Left hindlimb (tissue), 1 donor: ENCODE measurements at places on chromosomes 1 and 21.

GRCh38 chr1:179447489-179447888, 81.7 kb downstream of the AXDND1 start:
- no peak for DNase-seq

DNA sequence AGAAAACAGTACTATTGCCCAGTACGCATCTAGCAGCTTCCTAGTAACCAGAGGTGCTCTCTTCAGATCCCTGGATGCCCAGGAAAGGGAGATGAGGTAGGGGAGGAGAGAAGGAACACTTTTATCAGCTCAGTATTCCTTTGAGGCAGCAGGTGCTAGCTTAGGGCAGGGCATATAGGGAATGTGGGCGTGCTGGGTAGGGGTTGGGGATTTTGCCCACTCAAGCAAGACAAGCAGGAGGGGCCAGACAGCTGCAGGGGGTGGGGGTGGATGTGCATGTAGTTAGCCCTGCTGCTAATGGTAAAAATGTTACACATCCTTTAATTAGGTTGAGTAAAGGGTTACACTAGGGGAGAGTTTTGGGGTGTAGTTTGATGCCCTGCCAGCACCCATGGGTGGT, 18.1 kb upstream of the AVPR1B start:
- DNase-seq = no peak

GRCh38 chr1:34742667-34743270, 12.1 kb upstream of the GJB5 start:
- peak; percentile 67 for DNase-seq

DNA sequence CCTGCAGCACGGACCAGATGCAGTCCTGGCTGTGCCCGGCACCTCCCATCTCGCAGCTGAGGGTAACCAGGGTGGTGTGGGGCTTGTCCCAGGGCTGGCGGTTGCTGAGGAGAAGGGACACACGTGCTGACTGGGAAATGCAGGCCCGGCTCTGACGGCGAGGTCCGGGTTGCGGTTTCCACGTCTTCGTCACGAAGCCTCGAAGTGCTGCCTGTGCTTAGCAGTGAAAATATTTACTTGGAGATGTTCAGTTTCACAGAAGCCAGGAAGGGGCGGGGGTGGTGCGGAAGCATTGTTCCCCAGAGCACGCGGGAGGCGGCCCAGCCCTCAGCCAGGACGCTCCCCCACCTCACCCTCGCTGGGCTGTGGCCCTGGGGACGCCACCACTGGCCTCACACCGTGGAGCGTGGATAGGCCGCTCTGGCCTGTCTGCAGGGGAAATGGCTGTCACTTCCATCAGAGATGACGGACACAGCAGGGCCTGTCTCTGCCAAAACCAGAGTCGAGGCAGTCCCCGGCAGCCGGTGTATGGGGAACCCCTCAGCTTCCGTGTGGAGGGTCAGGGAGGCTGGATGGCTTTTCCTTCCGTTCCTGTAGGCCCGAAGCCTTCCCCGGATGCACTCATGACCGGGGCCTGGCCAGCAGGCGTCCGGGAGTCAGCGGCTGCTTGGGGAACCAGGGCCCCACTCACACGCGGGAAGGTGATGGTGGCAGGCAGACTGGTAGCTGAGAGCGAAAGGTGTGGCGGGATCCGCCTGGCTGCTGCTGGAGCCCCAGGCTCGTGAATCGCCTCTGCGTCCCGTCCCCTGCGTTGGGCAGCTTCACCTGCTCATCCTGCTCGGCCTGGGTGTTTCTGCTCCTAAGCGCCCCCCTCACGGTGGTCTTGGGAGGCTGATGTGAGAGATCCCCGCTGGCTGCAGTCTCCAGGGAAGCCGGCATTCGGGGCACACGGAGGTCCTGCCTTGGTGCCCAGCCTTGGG, 14.7 kb upstream of the POFUT2 start:
- DNase-seq = peak; percentile 87

- DNase-seq = peak; percentile 50
These were observed 17.4 kb downstream of the TIAM1 start for GRCh38 chr21:31326522-31327242.

- DNase-seq = no peak
These were observed 91.5 kb upstream of the ESRRG start for GRCh38 chr1:216814576-216815259.

- DNase-seq = no peak
These were observed 298.3 kb downstream of the MATN1 start for GRCh38 chr1:30425046-30425445.

GRCh38 chr21:41875086-41875485, 4.1 kb downstream of the PRDM15 start:
- no peak for DNase-seq

DNA sequence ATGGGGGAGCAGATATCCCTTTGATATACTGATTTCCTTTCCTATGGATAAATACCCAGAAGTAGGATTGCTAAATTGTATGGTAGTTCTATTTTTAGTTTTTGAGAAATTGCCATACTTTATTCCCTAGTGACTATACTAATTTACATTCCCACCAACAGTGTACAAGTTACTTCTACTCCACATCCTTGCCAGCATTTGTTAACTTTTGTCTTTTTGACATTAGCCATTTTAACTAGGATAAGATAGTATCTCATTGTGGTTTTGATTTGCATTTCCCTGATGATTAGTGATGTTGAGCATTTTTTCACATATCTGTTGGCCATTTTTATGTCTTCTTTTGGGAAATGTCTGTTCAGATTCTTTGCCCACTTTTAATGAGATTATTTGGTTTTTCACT, 620.6 kb upstream of the CAMK1G start:
- no peak for DNase-seq

DNA sequence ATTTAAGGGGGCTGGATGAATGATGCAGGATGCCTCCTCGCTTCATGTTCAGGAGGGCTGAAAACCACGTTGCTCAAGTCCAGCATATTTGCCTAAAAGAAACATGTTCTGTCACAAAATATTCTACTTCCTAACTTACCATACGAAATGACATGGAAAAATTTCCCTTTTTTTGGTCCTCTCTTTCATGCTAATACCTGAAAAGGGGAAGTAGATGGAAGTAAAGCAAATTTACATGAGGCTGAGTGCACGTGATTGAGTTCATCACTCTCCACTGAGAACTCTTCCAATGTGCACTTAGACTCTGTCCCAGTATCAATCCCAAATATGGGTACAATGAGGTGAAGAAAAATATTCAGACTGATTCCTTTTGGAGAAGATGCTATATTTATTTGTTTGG, 23.0 kb downstream of the XCL2 start:
- no peak for DNase-seq

- no peak for DNase-seq
These were observed 32.2 kb upstream of the FCRL3 start for GRCh38 chr1:157732755-157733154.

DNA sequence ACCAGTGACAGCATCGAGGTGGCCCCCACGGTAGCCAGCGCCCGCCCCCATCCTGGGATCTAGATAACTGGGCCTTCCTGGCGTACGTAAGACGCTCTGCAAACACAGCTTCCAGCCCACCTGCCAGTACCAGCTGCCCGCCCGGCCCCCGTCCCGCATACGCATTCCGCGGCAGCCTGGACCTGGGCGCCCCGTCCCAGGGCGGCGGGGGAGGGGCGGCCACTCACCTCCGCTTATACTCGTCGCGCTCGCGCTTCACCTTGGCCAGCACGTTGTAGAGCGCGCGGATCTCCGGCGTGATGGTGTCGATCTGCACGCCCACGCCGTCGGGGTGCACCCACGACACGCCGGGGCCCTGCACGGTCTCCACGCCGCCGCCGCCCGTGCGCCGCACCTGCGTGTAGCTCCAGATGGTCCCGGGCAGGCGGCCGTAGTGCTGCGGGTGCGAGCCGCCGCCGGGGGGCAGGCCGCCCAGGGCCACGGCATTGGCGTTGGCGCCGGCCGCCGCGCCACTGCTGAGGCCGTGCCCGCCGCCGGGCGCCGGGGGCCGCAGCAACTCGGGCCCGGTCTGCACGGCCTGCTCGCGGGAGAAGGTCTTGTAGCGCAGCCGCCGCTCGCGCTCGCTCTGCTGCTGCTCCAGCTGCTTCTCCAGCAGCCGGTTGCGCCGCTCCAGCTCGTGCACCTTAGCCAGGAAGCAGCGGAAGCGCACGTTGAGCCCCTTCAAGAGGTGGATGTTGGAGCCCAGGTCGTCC, 859 bp downstream of the IFFO2 start:
- DNase-seq = no peak

DNA sequence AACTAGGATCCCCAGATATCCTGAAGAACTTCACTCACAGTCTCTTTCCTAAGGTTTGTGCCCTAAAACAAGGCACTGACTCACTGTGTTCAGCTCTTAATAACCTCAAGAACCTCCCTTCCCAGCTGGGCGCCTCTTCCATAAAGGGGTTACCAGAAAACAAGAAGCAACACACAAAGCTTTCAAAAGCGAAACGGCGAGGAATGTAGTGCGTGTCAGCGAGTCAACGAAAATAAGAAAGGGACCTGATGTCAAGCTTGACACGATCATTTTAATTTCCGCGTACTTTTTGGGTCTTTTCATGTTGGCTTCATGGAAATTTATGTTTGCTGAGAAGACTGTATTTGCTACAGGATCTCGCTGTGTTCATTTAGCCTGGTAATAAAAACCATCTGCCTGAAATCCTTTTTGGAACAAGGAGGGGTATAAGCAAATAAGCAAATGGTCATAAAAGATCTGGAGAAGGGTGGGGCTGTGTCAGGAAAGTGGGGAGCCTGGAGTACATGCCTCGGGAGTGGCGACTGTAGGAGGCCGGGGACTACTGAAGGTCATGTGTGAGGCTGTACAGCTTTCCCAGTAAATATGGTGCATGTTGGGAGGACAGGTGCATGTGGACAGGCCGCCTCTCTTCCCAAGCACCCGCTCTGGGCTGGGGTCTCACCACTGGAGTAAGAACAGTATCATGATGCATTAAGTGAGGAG, 11.4 kb upstream of the CLDN14 start:
- DNase-seq = no peak

DNA sequence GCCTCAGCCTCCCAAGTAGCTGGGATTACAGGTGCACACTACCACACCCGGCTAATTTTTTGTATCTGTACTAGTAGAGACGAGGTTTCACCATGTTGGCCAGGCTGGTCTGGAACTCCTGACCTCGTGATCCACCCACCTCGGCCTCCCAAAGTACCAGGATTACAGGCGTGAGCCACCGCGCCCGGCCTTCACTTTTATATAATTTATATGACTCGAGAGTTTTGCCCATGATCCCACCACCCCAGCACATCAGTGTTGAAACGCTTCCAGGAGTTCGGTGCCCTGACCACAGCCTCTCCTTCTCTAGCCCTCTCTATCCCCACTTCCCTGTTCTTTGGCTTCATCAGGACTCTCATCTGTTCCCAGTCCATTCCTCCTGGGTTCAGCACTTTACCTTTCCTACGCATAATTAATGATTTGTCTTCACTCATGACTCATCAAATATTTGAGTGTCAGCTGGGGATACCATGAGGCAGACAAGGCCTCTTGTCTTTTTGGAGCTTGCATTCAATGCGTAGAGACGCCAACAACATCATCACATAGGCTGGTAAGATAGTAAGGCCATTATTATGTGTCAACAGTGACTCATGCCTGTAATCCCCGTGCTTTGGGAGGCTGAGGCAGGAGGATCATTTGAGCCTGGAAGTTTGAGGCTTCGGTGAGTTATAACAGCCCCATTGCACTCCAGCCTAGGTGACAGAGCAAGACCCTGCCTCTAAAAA, 1.4 kb downstream of the PMF1 start:
- DNase-seq = no peak

GRCh38 chr1:2597441-2598328, 11.1 kb downstream of the PRXL2B start:
- no peak for DNase-seq

DNA sequence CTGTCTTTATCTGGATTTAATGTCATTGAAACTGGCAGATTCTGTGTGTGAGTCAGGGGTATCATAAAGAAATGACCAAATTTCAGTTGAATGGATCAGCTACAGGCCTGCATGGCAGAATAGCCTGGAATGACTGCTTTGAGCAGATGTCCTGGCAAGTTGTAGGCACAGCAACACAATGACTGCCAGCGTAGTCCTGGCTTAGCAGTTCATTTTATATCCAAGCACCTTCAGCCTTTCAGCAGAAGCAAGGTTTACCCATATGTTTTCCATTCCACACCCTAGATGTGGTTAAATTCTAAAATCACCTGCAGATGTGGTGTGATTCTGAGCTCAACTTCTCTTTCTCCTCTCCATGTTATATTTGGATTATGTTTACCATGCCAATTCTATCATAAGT, 22.3 kb upstream of the PTGFR start:
- DNase-seq = peak; percentile 44

DNA sequence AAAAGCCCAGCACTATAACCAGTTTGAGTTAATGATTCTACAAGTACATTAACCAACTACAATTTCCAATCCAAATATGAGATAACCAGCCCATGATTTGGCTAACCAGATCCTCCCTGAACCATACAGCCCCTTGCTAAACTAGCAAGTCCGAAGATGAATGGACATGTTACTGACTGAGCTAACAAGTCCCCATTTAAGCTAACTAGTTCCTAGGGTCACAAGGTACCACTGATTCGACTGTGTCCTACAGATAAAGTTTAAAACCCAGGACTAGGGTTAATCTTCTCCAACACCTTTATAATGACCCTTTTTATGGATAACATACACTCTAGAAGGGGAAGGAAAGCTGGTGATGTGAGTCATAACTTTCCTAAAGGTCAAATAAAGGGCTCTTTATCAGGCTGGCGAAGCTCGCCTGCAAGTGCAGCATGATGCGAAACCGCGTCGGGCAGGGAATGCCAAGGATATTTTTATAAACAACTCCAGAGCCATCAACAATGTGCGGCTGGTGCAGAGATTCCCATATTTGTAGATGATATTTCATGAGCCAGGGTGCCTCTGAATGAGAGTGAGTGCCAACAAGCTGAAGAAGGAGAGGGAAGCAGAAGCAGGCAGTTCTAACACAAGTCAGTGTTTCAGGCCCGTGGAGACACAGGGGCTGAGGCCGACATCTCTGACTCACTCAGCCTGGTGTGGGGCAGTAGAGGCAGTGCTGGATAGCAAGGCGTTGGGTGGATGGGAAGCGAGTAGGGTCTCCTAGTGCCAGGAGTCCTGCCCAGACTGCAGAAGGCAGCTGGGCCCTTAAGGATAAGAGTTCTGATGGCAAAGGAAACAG, 75.6 kb upstream of the ROR1 start:
- DNase-seq = no peak

- DNase-seq = no peak
These were observed 42.0 kb downstream of the COL6A1 start for GRCh38 chr21:46023555-46023954.

DNA sequence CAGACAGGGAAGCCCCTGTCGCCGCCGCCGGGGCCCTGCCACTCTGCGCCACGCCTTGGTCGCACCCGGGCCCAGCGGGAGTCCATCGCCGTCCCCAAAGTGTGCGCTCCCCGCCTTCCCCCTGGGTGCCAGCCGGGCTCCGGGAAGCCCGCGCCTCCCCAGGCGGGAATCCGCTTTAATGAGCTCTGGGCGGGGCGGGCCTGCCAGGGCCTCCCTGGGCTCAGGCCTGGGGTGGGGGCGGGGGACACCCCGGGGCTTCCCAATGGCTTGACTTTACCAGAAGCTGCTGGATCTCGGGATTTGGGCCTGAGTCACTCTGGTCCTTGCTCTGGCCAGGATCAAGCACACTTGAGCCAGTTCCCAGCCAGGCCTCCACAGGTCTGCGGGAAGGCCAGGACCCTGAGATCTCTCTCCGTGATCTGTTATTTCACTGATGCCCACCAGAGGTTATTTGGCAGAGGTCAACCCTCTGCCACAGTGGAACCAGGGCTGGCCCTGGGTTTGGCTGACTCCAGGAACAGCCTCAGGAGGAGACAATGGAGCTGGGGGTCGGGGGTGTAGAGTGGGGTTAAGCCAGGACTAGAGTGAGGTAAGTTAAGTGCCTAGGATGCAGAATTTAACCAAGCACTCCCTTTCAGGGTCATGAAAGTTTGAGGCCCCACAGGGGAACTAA, 178.4 kb upstream of the EDN2 start:
- peak; percentile 73 for DNase-seq

GRCh38 chr1:6099787-6100765, 54.4 kb downstream of the KCNAB2 start:
- peak; percentile 17 for DNase-seq
